ENCODE measurements at places on chromosomes 7 and 10. TPM values are rescaled to one million over a fixed set of nuclear protein-coding genes. Genes with fewer than 3 reads are reported as not detected.

DNA sequence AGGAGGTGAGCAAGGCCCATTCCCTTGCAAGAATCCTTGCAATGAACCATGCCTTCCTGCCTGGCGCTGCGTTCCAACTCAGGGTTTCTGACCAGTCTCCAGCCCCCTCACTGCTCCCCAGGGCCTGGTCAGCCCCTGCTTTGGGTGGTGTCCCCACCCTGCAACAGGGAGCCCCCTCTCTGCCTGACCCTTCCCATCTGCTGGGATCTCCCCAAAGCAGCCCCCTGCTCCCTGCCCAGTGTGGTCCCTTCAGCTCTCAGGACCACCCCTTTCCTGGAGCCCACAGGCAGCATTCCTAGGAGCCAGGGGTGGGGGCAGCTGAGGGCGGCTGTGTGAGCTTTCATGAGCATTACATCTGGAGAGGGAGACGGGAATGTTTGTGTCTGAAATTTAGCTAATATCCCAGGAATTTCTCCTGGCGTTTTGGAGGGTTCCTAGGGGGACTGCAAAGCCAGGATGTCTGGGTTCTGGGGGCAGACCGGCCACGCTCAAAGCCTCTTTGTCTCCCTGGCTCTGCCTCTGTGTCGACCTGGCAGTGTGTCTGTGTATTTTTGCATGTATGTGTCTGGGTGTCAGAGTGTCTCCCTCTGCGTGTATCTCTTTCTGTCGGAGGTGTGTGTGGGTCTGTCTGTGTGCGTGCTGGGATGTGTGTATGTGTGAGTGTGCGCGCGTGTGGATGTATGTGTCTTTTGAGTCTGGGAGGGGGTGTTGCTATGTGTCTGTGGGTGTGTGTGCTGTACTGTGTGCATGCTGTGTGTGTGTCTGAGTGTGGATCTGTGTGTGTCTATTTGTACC is 300.5 kb upstream of the ZMIZ1 start:
- no peak for DNase-seq

Gene OPALIN
- total RNA-seq: not detected

Gene HMX3
- not detected for total RNA-seq

Gene LRRC17
- total RNA-seq: 27.0 TPM

Gene FBXL13
- 5.0 TPM for total RNA-seq

DNA sequence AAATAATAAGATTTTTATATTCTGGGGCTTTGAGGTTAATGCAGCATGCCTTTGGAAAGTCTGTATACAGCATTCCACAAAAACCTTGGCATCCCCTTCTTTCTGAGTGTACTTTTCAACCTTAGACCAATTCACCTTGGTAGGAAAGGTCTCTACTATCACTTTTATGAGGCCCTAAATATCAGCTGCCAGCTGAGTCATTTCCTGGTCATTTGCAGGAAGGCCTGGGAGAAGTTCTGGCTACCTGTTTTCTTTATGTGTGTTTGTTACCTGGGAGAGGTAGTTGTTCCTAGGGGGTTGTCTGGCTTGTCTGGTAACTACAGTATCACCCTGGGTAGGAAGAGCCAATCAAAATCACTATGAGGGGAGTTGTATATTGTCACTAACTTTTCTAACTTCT is 4.1 kb downstream of the SPAM1 start:
- DNase-seq: no peak

Gene TRIM50
- 0.16 TPM for total RNA-seq

Gene LIPN
- total RNA-seq: not detected

DNA sequence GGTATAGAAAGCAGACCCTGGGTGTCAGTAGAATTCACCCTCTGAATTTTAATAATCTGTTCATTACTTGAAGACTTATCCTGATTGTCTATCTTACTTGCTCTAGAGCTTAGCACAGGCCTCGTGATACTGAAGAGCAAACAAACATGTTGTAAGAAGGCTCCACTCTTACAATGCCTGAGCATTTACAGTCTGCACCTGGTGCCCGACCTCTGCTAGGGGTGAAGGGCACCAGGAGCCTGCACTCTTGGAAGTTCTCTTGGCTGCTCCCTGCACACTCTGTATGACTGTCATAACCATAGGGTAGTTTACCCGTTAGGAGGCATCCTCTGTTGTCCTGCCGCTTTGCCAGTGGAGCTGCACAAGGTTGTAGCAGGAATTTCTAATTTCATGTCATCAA is 91.3 kb upstream of the NPY start:
- DNase-seq: no peak
